Activated CD4-positive, alpha-beta T cell treated with anti-CD3 and anti-CD28 coated beads for 24 hours (primary cell): ENCODE measurements at places on chromosomes 16 and 17.

- DNase-seq: no peak
These were observed 196.4 kb upstream of the KCNJ16 start for GRCh38 chr17:69878661-69879060.

GRCh38 chr17:74432766-74433391, 991 bp downstream of the GPRC5C start:
- DNase-seq: no peak

GRCh38 chr16:49644145-49644463, 211.8 kb downstream of the ZNF423 start:
- no peak for DNase-seq

- peak; percentile 86 for DNase-seq
These were observed 1.8 kb upstream of the ZNF500 start for GRCh38 chr16:4768549-4769305.

- DNase-seq: no peak
These were observed 120.3 kb upstream of the CHMP6 start for GRCh38 chr17:80871341-80871740.

GRCh38 chr17:27873746-27874145, 19.4 kb downstream of the LYRM9 start:
- DNase-seq: no peak

DNA sequence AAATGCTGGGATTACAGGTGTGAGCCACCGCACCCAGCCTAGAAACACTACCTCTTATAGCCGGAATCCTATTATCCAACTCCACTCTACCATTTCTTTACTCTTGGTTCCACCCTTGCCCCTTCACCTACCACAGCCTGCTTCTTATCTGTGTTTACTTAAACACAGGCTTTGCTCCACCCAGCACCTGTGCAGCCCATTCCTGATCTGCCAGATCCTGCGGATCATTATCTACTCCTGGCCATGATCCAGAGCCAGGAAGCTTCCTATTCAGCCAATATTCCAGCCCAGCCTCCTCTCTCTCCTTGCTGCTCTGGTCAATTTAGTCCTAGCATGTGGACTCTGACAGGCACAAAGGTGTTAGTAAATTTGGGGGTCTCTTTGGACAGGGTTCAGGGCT, 98.8 kb upstream of the MED13 start:
- no peak for DNase-seq

DNA sequence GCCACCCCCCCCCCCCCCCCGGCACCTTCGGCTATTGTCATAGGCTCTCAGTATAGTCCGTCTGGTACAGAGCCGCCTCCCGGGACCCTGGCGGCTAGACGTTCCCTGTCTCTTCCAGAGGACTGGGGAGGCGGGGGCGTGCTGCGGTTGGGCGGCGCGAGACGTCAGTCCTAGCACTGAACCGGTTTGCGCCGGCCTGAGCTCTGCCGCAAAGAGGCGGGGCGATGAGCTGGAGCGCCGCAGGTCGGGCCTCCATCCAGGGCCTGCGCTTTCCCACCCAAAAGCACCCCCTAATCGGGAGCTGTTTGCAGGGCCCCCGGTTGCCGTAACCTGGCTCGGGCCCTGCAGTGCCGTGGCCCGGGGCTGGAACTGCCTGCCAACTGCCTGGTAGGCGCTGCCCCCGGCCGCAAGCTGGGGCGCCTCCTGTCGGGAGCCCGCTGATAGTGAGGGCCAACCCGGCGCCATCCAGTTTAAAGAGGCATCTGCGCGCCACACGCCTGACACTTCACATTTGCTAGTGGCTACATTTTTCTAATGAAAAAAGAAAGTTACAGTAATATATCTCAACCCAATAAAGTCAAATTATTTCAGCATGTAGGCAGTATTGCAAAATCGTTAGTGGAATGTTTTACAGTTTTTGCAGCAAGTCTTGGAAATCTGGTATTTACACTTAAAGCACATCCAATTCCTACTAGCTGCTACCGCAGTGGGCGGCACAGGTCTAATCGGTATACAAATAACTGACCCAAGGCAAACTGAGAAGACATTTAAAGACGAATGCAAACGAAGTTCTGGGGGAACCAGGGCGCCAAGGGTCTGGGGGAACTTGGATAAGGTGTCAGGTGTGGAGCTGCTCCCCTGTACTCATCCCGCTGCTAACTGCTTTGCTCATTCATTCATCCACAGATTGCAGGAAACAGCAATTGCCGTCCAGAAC, 753 bp upstream of the USP22 start:
- peak; percentile 93 for DNase-seq

GRCh38 chr16:19167710-19168370, at the start of gene SYT17:
Gene SYT17 (plus strand): TSS chr16:19168240. CDS start chr16:19168647, 407 bp downstream.
- DNase-seq: peak; percentile 30

DNA sequence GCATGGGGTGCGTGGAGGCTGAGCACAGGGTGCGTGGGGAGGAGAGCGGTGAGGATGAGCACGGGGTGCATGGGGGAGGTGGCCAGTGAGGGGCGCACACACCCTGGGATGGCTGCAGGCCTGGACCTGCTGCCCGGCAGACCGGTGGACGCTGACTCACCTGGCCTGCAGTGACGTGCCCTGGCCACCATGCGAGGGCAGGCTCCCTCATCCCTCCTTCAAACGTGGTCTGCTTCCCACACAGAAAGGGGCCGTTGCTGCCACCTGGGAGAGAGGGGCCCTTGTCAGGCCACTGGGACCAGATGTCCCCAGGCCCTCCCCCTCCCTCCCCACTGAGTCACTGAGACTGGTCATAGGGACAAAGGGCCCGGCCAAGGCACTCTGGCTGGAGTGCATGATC, 20.1 kb upstream of the APRT start:
- DNase-seq: no peak

DNA sequence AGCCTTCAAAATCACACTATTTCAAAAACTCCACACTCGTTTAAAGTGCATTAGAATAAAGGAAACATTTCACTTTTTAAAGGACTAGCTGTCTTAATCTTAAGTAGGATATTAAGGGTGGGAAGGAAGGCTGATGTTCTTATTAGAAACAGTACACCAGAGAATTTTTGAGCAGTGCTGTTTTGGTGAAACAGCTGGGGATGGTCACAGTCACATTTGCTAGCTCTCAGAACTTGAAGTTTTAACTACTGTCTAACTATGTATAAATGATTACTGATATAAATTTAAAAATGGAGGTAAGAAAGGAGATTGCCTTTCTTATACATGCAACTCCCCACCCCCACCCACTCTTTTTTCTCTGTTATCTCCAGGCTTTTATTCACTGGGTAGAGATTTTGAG, 38.5 kb upstream of the SLC5A11 start:
- DNase-seq: no peak

- no peak for DNase-seq
These were observed 388.5 kb downstream of the CNTNAP4 start for GRCh38 chr16:76665571-76666275.

GRCh38 chr16:69814561-69814960, 52.4 kb downstream of the WWP2 start:
- DNase-seq: no peak

DNA sequence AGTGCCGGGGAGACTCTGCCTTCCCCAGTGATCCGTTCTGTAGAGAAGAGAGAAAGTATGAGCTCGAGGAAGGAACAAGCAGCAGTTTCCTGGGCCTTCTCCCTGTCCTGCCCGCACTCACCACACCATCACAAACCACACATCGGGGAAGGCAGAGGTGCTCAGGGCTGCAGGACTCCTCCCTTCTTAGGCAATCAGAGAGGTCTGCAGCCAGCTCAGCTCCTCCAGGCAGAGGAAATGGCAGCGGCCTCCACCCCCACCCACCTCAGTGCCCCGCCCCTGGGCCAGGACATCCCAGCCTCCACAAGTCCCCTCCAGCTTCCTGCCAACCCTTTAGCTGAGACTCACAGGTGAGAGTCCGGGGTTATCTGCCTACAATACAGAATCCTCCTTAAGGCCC, 2.0 kb downstream of the ZNF319 start:
- no peak for DNase-seq
